ENCODE measurements at places on chromosomes 3 and 15.
A peak's percentile ranks its signal among the peaks of the same experiment; 100 is the strongest.

GRCh38 chr15:43241100-43241499 lies 20.3 kb upstream of the EPB42 start:
- DNase-seq = no peak

- peak; percentile 12 for DNase-seq
Measured at GRCh38 chr3:47583320-47584075, 4.8 kb upstream of the CSPG5 start.

- DNase-seq = peak; percentile 60
Measured at GRCh38 chr3:125143982-125144652, 68.4 kb downstream of the SLC12A8 start.

GRCh38 chr3:137035631-137036030 lies 77.8 kb downstream of the IL20RB start:
- peak; percentile 28 for DNase-seq

DNA sequence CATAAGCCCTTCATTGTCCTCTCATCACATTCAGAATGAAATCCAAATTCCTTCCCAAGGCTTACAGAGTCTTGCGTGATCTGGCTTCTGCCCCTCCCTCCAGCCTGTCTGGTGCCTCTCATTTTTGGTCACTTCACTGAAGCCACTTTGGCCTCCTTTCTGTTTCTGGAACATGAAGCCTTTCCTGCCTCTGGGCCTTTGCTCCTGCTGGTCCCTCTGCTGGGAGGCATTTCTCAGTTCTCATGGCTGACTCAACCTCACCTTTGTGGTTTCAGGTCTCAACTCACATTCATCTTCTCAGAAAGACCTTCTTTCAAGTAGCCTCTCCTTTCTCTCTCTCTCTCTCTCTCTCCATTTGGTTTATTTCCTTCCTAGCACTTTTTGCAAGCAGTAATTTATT lies 43.9 kb upstream of the BHLHE40 start:
- no peak for DNase-seq

GRCh38 chr3:126937533-126937932 lies 45.4 kb upstream of the PLXNA1 start:
- DNase-seq = no peak
